Activated CD4-positive, alpha-beta memory T cell treated with anti-CD3 and anti-CD28 coated beads for 36 hours (primary cell): ENCODE measurements at places on chromosomes 13 and 19. TPM values are rescaled to one million over a fixed set of nuclear protein-coding genes. Genes with fewer than 3 reads are reported as not detected.

Gene ZNF865
- 13.3 TPM for total RNA-seq

Gene ZNF792
- total RNA-seq: 6.9 TPM

Gene SERPINE3
- not detected for total RNA-seq

Gene CEBPG
- total RNA-seq: 30.6 TPM

Gene PNMA8B
- total RNA-seq: 0.07 TPM

Gene ATXN8OS
- not detected for total RNA-seq

Gene TMEM38A
- total RNA-seq: 0.58 TPM

Gene PSG11
- not detected for total RNA-seq

Gene MTMR6
- total RNA-seq: 12.5 TPM

Gene IZUMO2
- not detected for total RNA-seq

GRCh38 chr19:18809149-18809868 is 18.2 kb upstream of the COMP start:
- no peak for DNase-seq

DNA sequence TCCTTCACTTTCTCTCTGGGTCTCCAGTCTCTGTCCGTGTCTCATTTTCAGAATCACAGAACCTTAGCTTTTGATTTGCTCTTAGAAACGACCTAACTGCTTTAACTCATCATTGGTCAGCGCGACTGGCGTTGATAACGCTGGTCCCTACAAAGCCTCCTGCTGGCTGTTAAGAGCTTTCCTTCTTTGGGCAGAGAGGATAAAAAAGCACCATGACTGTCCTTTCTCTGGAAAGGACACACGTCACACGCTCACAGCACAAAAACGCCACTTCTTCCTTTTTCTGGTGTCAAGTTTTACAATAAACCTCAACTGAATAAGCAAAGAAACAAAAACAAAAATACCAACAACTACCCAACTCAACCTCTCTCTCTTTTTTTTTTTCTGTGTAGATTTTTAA is 1.7 kb upstream of the KLK12 start:
- no peak for DNase-seq

GRCh38 chr13:82506805-82507414 is 1375.4 kb downstream of the SLITRK1 start:
- DNase-seq: no peak

GRCh38 chr19:39671739-39672363 is 16.1 kb downstream of the LGALS16 start:
- DNase-seq: peak; percentile 54

DNA sequence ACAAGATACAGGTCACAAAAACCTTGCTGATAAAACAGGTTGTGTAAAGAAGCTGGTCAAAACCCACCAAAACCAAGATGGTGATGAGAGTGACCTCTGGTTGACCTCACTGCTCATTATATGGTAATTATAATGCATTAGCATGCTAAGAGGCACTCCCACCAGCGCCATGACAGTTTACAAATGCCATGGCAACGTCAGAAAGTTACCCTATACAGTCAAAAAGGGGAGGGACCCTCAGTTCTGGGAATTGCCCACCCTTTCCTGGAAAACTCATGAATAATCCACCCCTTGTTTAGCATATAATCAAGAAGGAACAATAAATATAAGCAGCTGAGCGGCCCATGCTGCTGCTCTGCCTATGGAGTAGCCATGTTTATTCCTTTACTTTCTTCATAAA is 434.1 kb downstream of the ZNF536 start:
- no peak for DNase-seq

DNA sequence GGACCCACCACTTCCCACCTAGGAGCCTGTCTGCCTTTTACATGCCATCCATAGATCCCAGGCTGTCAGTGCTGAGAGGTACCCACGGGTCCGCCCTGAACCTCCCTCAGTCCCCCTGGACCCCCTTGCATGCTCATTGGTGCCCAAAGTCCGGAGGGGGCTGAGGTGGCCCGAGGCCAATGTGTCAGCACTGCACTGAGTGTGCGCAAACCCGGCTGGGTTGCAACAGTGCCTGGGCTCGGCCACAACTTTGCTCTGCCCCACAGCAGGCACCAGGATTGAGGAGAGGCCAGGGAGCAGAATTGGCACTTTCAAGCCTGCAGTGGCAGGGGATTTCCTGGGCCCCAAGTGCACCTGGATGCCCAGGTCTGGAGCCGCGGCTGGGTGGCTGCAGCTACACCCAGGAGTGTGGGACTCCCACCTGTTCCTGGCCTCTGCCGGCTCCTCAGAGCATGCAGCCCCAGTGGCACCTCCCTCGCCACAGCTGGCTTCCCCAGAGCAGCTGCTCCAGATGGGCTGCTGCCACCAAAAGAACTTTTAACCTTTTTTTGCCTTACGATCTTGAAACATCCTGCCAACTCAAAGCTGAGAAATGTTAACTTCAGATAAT is 837.0 kb downstream of the SLITRK6 start:
- DNase-seq: no peak

DNA sequence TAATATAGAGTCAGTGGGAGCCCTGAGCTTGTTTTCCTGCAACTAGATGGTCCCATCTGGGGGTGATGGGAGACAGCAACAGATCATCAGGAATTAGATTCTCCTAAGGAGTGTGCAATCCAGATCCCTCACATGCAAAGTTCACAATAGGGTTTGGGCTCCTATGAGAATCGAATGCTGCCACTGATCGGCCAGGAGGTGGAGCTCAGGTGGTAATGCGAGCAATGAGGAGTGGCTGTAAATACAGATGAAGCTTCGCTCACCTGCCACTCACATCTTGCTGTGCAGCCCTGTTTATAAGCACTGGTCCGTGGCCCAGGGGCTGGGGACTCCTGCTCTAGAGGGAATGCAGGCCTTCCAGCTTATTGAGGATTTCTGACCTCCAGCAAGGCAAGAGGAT is 5.7 kb downstream of the ZNF558 start:
- DNase-seq: no peak

DNA sequence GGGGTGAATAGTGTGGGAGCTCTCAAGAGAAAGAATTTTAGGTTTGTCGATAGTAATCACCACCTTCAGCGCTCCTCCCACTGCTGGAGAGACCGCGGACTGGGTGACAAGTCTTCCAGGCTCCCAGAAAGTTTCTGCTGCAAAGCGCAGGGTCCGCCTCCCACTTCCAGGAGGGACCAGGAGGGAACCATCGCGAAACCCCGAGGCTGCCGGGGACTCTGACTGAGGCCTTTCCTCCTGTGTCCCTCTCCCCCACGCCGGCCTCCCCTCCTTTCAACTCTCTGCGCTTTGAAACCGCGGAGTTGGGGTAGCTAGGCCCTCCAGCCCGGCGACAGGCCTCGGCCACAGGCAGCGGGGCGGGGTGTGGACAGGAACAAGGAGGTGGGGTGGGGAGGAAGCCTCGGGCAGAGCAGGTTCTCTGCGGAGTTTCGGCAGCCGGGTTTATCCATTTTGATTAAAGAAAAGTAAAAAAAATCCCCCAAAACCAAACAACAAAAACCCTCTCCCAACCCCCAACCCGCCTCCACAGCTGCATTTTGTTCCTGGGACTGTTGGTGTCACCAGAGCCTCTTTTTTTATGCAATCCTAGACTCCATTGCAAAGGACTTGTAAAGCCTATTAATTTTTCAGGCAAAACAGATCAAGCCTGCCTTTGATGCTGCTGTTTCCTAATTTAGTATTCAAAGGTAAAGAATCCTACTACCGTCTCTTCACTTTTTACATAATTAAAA is 157.2 kb downstream of the TM9SF2 start:
- peak; percentile 72 for DNase-seq

GRCh38 chr19:2049741-2050348 is 1.2 kb downstream of the MKNK2 start:
- DNase-seq: peak; percentile 80

GRCh38 chr13:113044391-113045114 is 61.0 kb upstream of the F7 start:
- no peak for DNase-seq

DNA sequence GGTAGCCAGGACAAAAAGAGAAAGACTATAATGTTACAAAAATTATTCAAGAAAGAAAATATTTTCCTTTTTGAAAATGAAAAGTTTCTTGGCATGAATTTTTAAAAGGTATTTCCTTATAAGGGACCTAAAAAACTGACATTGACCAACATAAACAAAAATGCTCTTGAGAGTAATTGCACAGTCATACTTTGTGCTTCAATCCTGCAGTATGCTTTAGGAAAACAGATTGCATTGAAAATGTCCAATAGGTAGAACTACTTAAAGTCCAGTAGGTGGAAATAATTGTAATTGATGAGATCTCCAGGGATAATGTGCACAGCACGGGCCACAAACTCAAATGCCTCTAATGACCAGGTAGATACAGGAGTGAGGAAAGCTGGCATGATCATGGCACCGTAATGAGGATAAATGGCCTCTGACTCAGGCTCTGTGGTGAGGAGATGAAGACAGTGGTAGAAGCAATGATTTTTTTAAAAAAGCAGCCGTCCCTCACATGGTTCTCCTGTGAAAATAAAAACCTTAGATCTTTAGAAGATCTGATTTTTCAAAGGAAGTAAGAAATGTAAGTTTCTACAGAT is 278.0 kb downstream of the ITGBL1 start:
- DNase-seq: no peak

DNA sequence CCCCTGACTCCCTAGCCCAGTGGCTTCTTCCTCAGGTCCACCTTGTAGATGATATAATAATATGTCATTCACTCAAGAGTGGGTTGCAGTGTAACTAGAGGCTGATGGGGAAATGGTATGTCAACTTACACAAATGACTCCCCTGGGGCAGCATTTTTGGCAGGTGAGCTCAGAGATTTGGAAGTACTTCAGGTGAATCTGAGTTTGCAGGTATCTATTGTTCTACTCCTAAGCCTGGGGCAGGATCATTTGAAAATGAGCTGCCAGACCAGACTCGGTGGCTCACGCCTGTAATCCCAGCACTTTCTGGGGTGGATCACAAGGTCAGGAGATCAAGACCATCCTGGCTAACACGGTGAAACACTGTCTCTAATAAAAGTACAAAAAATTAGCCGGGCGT is 11.6 kb upstream of the CNMD start:
- DNase-seq: no peak

DNA sequence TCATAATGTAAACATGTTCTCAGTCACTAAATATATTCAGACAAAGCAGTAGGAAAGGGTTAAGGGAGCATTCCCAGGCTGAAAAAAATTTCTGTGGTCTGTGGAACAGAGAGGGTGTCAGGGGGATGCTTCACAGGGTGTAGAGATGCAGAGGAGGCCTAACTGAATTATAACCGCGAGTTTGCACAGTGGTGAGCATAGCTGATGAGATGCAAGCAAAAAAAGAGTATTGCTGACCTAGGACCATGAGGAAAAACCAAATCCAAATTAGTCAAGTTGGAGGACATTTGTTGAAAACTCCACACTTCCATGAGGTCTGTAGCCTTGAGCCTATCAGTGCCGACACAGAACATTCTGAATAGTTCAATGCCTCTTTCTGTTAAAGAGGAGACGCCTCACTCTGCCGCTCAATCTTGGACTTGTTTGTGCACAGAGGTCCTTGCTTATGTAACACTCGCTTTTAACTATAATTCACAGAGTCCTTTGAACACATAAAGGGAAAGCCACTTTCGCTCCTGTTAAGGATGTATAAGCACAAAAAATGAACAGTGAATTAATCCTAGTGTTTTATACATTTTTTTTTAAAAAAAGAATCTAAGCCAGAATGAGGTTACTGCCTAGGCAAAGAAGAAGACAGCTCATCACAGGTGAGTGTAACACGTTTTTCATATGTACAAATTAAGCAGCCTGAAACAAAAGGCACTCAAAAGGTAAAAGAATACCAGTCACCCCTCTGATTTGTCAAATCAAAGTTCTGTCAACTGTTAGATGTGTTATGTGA is 25.8 kb upstream of the INTS6 start:
- DNase-seq: no peak

GRCh38 chr13:104024416-104025170 is 958.4 kb upstream of the SLC10A2 start:
- DNase-seq: no peak

DNA sequence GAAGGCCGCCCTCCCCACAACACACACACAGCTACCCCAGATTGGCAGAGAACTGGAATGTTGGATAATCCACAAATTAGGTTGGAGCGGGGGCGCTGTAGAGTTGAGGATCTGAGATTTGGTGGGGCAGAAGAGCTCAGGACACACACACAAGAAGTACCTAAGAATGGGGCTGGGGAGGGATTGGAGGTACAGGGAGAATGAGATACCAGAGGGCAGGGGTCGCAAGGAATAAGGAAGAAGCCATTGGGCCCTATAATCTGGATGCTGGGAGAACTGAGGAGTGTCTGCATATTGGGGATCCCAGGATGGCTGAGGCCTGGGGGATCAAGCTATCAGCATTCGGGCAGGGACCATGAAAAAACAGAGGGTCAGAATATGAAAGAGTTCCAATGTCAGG is 11.5 kb downstream of the SYT3 start:
- DNase-seq: no peak

GRCh38 chr19:39251846-39252245 is 3.2 kb upstream of the IFNL4 start:
- no peak for DNase-seq

- DNase-seq: no peak
Observed at GRCh38 chr13:43081866-43082265, 58.5 kb downstream of the DNAJC15 start.

- DNase-seq: no peak
Observed at GRCh38 chr13:48315969-48316650, 12.6 kb downstream of the RB1 start.

DNA sequence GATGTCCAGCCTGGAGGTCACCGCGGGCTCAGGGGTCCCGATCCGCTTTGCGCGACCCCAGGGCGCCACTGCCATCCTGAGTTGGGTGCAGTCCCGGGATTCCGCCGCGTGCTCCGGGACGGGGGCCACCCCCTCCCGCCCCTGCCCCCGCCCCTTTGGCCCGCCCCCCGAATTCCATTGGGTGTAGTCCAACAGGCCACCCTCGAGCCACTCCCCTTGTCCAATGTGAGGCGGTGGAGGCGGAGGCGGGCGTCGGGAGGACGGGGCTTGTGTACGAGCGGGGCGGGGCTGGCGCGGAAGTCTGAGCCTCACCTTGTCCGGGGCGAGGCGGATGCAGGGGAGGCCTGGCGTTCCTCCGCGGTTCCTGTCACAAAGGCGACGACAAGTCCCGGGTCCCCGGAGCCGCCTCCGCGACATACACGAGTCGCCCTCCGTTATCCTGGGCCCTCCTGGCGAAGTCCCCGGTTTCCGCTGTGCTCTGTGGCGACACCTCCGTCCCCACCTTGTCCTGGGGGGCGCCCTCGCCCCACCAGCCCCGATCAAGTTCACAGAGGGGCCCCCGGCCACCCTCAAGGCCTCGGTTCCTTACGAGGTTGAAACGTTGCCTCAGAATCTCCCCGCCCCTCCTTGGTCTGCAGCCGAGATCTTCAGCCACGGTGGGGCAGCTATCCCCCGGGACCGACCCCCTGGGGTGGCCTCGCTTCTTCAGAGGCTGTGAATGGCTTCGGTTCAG is 1.2 kb downstream of the LDLR start:
- peak; percentile 99 for DNase-seq
